ENCODE measurements at places on chromosomes 7 and 10.

GRCh38 chr10:28326516-28327490 lies 23.9 kb upstream of the MPP7 start:
- DNase-seq, result no peak

- DNase-seq, result no peak
Measured at GRCh38 chr7:3721422-3721821, 420.4 kb downstream of the SDK1 start.

DNA sequence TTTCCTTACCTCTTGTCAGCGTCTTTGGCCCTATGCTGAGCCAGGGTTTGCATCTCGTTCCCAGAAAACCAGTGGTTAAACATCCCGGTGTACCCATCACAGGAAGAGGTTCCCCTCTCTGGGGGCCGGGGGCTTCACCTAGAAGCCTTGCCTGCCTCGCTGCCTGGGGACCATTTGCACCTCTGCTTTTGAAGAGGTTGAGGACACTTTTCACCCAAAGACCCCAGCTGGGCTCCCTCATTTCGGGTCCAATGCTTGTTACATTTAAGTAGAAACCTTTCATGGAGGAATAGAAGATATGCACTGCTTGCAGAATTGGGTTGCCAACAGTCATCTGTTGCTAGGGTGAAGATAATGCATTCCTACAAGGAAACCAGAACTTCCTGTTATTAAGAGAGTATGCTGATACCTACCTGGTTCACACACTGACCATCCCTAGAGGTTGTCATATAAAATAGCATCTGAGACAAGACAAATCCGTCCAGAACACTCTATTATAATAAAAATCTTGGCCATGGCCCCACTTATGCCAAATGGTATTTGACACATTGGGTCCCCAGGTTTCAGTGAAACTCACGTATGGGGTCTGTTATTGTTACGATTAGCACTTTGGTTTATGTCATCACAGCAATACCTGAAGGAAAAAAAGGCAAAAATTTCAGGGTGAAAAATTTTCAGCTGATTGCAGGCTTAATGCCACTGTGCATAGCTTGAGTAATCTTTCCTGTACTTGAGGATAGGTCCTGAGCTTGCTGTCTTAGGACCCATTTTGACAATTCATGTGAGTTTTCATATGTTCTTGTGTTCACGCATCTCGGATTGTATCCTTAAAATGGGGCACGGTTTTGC lies 917 bp downstream of the ZNF365 start:
- no peak for DNase-seq

- DNase-seq, result no peak
Measured at GRCh38 chr10:124126983-124127385, 33.6 kb upstream of the CHST15 start.

GRCh38 chr10:91708174-91708861 lies 75.4 kb upstream of the PPP1R3C start:
- DNase-seq, result no peak

Measured in AG09319 (cell line).